ENCODE measurements at places on chromosomes 6 and 20.

DNA sequence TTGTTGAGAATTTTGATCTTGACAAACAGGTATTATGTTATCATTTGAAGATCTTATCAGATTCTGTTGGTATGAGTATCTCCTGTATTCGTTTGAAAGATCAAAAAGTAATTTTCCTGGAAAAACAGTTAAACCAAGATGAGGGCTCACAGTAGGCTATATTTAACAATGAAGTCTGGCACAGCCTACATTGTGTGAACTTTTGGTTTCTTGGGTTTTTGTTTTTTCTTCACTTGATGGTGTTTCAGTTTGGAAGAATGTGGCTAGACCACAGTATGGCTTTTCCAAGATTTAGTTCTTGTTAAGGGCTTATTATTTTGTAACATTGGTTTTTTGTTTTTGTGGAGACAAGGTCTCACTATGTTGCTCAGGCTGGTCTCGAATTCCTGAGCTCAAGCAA is 306.4 kb downstream of the CDKAL1 start:
- H3K27me3 ChIP-seq: no peaks in the 10 kb centered on the region
- no peak overlapping the region for H3K4me3 ChIP-seq
- no peaks in the 10 kb centered on the region for H3K4me1 ChIP-seq
- no peak for DNase-seq
- H3K36me3 ChIP-seq: no peaks in the 10 kb centered on the region
- no peak overlapping the region for H3K27ac ChIP-seq

DNA sequence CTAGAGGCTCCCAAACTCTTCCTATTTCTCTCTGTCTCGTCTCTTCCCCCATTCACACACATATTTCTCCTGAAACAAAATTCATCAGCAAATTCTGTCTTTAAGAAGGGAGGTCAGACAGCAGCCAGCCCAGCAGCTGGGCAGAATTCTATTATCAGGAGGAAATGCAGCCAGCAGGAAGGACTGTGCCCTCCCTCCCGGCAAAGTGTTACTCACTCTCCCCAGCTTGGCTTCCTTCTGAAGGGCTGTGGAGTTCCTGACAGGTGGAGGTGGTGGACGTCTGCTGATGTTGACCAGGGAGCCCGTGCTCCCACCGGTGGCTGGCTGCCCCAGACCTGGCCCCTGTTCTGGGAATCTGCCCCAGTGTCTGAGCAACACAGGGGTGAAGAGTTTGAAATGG is 37.3 kb downstream of the KCNB1 start:
- H3K27me3 ChIP-seq: no peaks in the 10 kb centered on the region
- no peak overlapping the region for H3K4me3 ChIP-seq
- H3K27ac ChIP-seq: no peak overlapping the region

- no peak overlapping the region for H3K27ac ChIP-seq
- peaks cover 5% of the 10 kb centered on the region for H3K27me3 ChIP-seq
- DNase-seq: no peak
- H3K4me3 ChIP-seq: no peak overlapping the region
Observed at GRCh38 chr6:52227495-52227894, 16.8 kb downstream of the IL17F start.

DNA sequence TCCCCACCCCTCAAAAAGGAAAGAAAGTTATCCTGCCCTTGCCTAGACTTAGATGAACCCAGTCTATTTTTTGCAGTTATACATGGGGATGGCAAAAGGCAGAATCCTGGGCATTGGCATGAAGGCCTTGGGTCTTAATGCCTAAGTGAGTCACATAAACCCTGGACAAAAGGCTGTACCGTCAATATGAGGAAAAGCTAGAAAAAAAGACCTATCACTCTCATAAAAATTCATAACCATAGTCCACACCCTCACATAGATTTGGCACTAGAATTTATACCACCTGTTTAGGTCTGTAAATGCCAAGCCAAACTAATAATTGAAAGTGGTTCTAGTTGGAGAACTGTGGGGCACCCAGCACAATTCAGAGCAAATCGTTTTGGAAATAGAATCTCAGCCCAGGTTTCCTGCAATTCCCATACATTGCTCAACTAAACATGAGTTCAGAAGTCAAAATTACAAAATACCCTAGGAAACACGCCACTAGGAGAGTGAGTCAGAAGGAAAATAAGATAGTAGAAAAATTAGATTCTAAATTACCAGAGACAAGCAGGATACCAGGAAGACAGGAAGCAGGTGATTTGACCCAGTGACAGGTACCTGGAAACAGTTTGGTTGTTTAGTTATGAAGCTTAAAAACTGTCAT is 70.4 kb upstream of the FUCA2 start:
- DNase-seq: peak; percentile 30
- H3K4me1 ChIP-seq: peaks cover 17% of the 10 kb centered on the region
- H3K27ac ChIP-seq: peak overlapping the region; percentile 73
- H3K36me3 ChIP-seq: no peaks in the 10 kb centered on the region

DNA sequence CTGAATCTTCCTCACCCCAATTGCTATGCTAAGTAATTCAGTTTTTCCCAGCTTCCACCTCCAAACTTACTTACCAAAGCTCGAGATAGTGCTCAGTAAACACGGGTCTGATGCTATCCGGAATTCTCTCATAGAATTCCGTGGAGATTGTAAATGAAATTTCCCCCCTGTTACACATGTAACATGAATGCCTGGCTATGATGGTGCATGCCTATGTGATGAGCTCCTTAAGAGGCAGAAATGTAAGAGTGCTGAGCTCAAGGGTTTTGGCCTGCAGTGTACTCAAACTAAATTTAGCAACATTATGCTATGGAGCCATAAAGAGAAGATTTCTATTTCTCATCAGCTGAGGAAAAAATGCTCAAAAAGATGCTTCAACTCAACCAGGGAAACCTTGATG is 133.4 kb upstream of the FUT9 start:
- H3K27ac ChIP-seq: no peak overlapping the region
- DNase-seq: no peak
- H3K4me1 ChIP-seq: no peaks in the 10 kb centered on the region
- no peak overlapping the region for H3K4me3 ChIP-seq
- H3K27me3 ChIP-seq: no peaks in the 10 kb centered on the region

Measured in hepatocyte (in vitro differentiated cells).